ENCODE measurements at places on chromosomes 13 and 19.

DNA sequence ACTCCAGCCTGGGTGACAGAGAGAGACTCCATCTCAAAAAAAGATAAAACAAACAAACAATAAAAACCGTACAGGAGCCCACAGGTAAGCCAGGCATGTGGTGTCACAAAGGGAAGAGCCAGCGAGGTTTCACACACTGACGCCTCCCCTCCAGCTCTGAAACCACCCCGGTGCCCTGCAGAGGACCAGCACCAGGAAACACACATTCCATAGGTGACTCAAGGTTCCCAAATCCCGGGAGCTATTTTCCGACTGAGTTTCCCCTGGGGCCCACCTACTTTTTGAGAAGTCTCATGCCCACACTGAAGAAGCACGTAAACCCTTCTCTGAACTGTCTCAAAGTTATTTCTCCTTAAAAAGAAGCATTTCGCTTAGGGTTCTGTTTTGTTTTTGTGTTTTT is 40.3 kb downstream of the RHPN2 start:
- no peak for DNase-seq

DNA sequence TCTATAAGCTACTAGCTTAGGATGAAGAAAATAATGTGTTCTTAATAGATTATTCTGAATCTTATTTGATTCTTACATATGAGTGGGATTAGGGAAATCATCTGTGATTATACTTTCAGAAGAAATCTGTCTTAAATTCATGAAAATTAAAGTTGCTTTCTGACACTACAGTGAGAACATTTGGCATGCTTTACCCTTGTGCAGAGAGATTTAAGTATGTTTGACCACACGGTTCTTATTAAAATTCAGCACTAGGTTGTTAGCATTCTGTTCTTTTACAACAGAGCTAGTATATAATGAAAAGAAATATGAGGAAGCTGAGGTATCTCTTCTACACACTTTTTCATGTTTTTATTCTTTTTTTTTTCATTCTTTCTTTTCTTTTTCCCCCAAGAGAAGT is 2723.9 kb downstream of the PCDH9 start:
- no peak for DNase-seq

DNA sequence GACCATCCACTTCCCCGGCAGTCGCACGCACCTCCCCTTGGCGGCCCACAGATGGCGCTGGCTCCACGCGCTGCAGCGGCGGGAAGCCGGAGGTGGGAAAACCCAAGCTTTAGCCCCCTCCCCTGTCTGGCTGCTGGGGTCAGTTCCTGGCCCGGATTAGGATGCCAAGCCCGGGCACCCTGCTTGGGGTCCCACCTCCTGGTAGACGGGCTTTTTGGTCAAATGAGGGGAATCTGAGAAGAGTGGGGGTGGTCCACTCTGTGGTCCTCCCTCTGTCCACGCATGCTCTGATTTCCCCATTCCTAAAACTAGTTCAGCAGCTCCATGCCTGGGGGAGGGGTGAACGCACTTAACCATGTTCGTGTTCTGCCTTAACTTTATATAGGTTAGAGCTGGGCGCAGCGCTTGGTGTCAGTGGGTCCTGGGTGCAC is 8.1 kb upstream of the ADGRE2 start:
- peak; percentile 62 for DNase-seq

GRCh38 chr19:3123088-3123721 is 12.6 kb upstream of the GNA15 start:
- DNase-seq = no peak

DNA sequence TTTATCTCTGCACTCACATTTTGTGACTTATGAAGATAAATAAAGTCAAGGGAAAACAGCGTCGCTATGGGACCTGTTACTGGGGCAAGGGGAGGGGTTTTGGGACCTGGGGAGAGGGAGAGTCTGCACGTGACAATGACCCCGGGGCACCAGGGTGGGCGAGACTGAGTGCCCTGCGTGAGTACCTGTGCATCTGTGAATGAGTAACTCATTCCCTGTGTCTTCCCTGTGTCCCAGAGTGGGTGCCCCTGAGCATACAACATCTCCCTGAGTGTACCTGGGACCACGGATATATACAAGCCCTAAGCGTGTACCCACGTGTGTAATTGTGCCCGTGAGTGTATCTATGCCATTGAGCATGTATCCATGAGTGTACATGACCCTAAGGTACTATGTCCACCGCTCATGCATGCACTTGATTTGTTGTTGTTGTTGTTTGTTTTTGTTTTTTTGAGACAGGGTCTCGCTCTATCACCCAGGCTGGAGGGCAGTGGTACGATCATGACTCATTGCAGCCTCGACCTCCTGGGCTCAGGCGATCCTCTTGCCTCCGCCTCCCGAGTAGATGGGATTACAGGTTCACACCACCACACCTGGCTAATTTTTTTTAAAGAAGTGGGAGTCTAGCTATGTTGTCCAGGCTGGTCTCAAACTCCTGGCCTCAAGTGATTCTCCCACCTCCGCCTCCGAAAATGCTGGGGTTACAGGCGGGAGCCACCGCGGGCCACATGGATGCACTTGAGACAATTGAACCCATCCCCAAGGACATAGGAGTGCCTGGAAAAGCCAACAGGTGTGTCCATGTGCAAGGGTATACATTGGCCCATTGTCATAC is 645 bp upstream of the TRAPPC5 start:
- DNase-seq = no peak

DNA sequence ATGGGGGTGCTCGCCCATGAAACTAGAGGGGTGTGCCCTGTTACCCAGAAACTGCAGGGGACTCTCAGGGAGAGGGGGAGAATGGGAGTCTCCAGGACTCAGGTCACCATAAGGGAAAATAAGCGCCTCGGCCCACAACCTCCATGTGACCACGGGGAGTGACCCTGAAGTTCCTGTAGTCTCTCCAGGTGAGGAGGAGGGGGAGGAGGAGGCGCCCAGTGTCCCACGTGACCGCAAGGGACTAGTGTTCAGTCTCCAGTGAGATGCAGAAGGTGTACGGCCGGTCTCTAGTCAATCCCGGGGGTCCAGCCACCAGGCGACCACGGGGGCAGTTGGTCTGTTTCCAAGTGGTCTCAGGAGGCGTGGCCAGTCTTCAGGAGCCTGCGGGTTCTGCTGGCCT is 16.0 kb downstream of the TM6SF2 start:
- DNase-seq = no peak

All from GM10248 (cell line).